Activated CD8-positive, alpha-beta memory T cell treated with anti-CD3 and anti-CD28 coated beads, Interleukin-2, amount 10 ng/mL, durations not matched to agents 7 days and 5 days (primary cell): ENCODE measurements at places on chromosomes 1 and 21. TPM values are rescaled to one million over a fixed set of nuclear protein-coding genes. Genes with fewer than 3 reads are reported as not detected.

- no peaks in the 10 kb centered on the region for H3K27me3 ChIP-seq
- DNase-seq = no peak
- H3K4me1 ChIP-seq = peaks cover 29% of the 10 kb centered on the region
- no peak overlapping the region for H3K4me3 ChIP-seq
- H3K36me3 ChIP-seq = peaks cover 9% of the 10 kb centered on the region
Measured at GRCh38 chr21:14457762-14458161, 74.8 kb upstream of the HSPA13 start.

- peaks cover 19% of the 10 kb centered on the region for H3K4me1 ChIP-seq
- no peak overlapping the region for H3K4me3 ChIP-seq
- no peak for DNase-seq
Measured at GRCh38 chr1:180982422-180982821, 40.2 kb downstream of the STX6 start.

- no peaks in the 10 kb centered on the region for H3K27me3 ChIP-seq
- no peak overlapping the region for H3K4me3 ChIP-seq
- DNase-seq = no peak
- H3K36me3 ChIP-seq = no peaks in the 10 kb centered on the region
- no peaks in the 10 kb centered on the region for H3K4me1 ChIP-seq
Measured at GRCh38 chr1:229803626-229804217, 177.7 kb downstream of the URB2 start.

The KMO gene
- total RNA-seq = not detected

The C1QB gene
- total RNA-seq = not detected

DNA sequence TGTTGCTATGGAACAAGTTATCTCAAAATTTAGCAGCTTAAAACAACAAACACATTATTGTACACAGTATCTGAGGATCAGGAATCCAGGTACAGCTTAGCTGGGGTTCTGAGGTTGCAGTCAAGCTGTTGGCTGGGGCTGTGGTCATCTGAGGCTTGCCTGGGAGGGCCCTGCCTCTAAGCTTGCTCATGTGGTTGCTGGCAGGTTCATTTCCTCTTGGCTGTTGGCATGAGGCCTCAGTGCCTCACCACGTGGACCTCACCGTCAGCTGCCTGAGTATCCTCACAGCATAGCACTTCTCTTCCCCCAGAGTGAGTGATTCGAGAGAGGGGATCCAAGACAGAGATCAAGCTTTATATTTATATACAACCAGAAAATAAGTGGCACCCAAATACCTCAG lies 18.6 kb downstream of the NTPCR start:
- peak overlapping the region; percentile 64 for H3K27ac ChIP-seq
- no peaks in the 10 kb centered on the region for H3K27me3 ChIP-seq
- H3K4me1 ChIP-seq = peaks cover 19% of the 10 kb centered on the region

The LRRN2 gene
- total RNA-seq = not detected

DNA sequence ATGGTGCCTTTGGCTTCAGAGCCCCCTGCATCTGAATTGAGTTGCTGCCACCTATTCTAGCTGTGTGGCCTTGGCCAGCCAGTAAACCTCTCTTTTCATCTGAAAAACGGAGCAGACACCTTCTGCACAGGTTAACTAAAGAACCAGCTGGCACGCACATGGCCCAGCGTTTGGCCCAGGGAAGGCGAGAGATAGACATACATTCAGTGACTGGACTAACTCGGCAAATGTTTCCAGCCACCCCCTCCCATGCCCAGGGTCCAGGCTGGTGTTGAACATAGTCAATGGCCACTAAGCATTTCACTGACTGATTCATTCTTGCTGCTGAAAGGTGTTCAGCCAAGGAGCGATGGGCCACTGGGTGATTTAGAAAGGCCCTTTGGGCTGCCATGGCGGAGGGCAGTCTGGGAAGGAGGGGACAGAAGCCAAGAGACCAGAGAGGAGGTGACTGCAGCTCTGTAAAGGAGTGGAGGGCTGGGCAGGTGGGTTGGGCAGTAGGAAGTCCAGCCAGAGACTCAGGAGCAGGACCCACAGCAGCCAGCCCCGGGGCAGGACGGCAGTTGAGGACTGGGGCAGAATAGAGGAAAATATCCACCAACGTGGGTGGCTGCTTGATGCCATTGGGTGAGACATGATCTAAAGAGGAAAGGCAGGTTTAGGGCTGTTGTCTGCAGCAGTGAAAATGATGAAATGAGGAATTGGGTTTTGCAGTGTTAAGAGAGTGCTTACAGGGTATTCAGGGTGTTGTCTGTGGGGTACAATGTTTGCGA lies 184.3 kb downstream of the HIVEP3 start:
- H3K27me3 ChIP-seq = no peaks in the 10 kb centered on the region
- no peaks in the 10 kb centered on the region for H3K36me3 ChIP-seq
- no peak overlapping the region for H3K4me3 ChIP-seq
- no peak for DNase-seq

GRCh38 chr1:109239409-109240068 lies 9.8 kb upstream of the CELSR2 start:
- DNase-seq = peak; percentile 49
- H3K4me1 ChIP-seq = peaks cover 10% of the 10 kb centered on the region
- no peak overlapping the region for H3K4me3 ChIP-seq
- peaks cover 8% of the 10 kb centered on the region for H3K27me3 ChIP-seq

DNA sequence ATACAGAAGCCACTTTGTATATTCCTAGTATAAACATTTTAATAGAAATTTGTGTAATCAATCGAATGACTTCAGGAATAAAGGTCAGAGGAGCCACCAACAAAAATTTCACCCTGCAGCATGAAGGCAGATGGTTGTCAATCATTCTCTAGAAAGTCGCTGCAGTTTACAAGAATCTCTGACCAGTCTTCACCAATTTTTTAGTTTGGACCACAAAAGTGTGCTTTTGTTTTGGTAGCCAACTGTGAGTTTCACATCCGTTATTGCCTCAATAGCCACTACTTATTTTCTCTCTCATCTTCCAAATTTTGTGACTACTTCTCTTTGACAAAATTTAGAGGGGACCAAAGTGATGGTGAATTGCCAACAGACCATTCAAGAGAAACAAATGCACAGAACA lies 1155.6 kb downstream of the AMY1C start:
- H3K4me1 ChIP-seq = no peaks in the 10 kb centered on the region
- H3K4me3 ChIP-seq = no peak overlapping the region
- no peaks in the 10 kb centered on the region for H3K36me3 ChIP-seq

The CELA3B gene
- not detected for total RNA-seq

DNA sequence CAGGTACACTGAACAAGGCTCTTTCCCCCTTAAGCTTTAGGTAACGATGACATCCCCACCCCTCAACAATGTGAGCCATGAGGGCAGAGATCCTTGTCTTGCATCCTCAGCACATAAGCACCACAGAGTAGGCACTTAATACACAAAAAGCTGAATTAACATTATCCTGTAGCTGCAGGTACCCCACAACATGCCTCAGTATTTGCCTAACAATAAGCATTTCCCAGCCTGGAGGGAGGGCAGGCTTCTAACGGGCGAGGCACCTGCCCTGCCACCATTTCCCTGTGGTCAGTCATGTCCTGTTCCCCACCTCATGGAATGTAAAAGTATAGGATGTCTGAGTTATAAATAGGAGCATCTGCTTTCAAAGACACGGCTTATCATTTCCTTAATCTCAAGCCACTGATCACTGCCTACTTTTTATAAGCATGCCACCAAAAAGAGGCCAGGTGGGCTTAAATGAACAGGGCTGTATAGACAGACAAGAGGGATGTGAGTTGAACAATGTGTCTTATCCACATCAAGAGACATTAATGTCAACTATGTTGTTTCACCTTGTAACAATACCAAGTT lies 3.4 kb downstream of the CAPZB start:
- H3K4me3 ChIP-seq = peak overlapping the region; percentile 96
- peaks cover 31% of the 10 kb centered on the region for H3K36me3 ChIP-seq
- no peaks in the 10 kb centered on the region for H3K27me3 ChIP-seq
- H3K4me1 ChIP-seq = peaks cover 78% of the 10 kb centered on the region
- no peak for DNase-seq

The DENND2D gene
- 187 TPM for total RNA-seq

The PCAT6 gene
- total RNA-seq = 0.58 TPM

- H3K4me3 ChIP-seq = peak overlapping the region; percentile 63
- H3K27me3 ChIP-seq = peaks cover 49% of the 10 kb centered on the region
- DNase-seq = no peak
- H3K27ac ChIP-seq = no peak overlapping the region
- no peaks in the 10 kb centered on the region for H3K36me3 ChIP-seq
Measured at GRCh38 chr1:52142220-52143183, 613 bp downstream of the ZFYVE9 start.

DNA sequence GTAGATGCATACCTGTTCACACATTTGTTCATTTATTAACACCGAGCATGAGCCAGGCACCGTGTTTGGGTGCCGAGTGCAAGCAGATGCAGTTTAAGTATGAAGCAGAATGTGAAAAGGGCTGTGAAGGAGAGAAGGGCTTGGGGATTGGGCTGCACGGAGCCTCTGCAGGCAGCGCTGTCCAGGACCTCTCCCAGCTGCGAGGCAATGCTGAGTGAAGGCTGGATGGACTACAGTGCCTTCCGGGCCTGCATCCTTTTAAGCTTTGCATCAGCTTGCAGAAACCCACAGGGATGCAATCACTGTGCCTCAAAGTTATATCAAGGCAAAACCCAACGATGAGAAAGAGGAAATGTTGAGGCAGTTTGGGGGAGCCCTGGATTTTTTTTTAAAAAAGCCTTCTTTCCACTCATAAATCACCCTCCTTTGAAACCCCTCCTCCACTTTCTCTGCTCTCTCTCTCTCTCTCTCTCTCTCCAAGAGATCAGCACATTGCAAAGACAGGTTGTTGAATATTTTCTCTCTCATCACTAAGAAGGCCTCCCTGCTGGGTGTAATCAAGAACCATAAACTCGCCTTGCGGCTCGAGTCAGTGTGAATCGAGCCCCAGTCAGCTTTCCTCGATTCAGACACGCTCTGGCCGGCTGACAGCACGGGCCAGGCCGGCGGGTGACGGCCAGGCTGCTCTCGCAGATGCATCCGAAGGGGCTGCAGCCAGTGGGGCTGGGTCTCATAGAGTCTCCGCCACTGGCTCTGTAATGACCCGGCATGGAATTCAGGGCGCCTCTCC lies 89.2 kb upstream of the POU3F1 start:
- no peak for DNase-seq
- H3K4me3 ChIP-seq = no peak overlapping the region
- no peaks in the 10 kb centered on the region for H3K36me3 ChIP-seq
- H3K27me3 ChIP-seq = peaks cover 83% of the 10 kb centered on the region
- no peaks in the 10 kb centered on the region for H3K4me1 ChIP-seq
- no peak overlapping the region for H3K27ac ChIP-seq

The ADORA3 gene
- total RNA-seq = not detected

GRCh38 chr1:153231785-153232184 lies 14.4 kb downstream of the PRR9 start:
- H3K36me3 ChIP-seq = no peaks in the 10 kb centered on the region
- H3K27ac ChIP-seq = no peak overlapping the region

- H3K4me1 ChIP-seq = peaks cover 84% of the 10 kb centered on the region
- no peak for DNase-seq
- peak overlapping the region; percentile 54 for H3K27ac ChIP-seq
- H3K27me3 ChIP-seq = no peaks in the 10 kb centered on the region
Measured at GRCh38 chr1:244857761-244858160, 6.6 kb downstream of the HNRNPU start.

The SMIM1 gene
- total RNA-seq = not detected

The INKA2 gene
- total RNA-seq = 1.7 TPM

The ESPN gene
- 0.32 TPM for total RNA-seq

- H3K27ac ChIP-seq = no peak within 1 kb of the TSS
- H3K27me3 ChIP-seq = peaks cover 63% of the 10 kb centered on the region
- peak within 1 kb of the TSS; percentile 51 for H3K4me3 ChIP-seq
- H3K4me1 ChIP-seq = peaks cover 8% of the 10 kb centered on the region
- DNase-seq = peak; percentile 68
Measured at GRCh38 chr21:41167348-41168342, at the start of gene BACE2. Gene BACE2, plus strand, starts transcription at chr21:41168160. Its CDS starts 104 bp downstream, at chr21:41168264.

The OR2M3 gene
- total RNA-seq = not detected

The TAS1R3 gene
- 0.77 TPM for total RNA-seq

- no peak overlapping the region for H3K4me3 ChIP-seq
- no peaks in the 10 kb centered on the region for H3K36me3 ChIP-seq
Measured at GRCh38 chr1:61157468-61157987, 75.2 kb downstream of the NFIA start.

DNA sequence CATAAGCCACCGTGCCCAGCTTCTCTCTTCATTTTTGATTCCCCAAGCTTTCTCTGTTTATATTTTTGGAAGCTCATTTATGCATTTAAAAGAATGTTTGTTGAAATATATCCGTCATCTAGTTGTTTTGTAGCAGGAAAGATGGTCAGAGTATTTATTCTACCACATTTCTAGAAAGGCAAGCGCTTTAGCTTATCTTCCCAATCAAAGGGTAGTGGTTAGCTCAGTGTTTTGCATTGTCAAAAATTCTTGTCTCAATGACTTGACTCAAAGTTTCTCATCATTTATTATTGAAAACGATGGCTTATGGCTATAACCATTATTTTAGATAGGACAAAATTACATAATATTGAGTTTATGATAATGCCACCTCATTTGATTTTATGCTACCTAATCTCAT lies 116.1 kb upstream of the ZP4 start:
- H3K4me3 ChIP-seq = no peak overlapping the region
- DNase-seq = no peak
- no peak overlapping the region for H3K27ac ChIP-seq
- no peaks in the 10 kb centered on the region for H3K36me3 ChIP-seq
- no peaks in the 10 kb centered on the region for H3K4me1 ChIP-seq

GRCh38 chr21:32795802-32796559 lies 24.4 kb upstream of the PAXBP1 start:
- no peaks in the 10 kb centered on the region for H3K27me3 ChIP-seq
- H3K27ac ChIP-seq = no peak overlapping the region

DNA sequence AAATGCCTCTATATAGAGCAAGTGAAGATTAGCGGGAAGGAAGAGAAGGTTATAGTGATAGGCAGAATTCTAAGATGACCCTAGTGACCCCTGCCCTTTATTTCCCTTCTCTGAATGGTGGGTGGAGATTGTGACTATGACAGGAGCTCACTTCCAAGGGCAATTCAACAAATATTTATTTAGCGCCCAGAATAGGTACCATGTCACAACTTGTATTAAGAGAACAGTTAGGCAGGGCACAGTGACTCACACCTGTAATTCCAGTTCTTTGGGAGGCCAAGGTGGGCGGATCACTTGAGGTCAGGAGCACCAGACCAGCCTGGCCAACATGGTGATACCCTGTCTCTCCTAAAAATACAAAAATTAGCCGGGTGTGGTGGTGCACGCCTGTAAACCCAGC lies 236.0 kb upstream of the POGK start:
- H3K4me3 ChIP-seq = no peak overlapping the region
- no peaks in the 10 kb centered on the region for H3K4me1 ChIP-seq
- peaks cover 3% of the 10 kb centered on the region for H3K27me3 ChIP-seq
- no peak for DNase-seq
- no peak overlapping the region for H3K27ac ChIP-seq
- H3K36me3 ChIP-seq = no peaks in the 10 kb centered on the region
